CD4-positive, alpha-beta T cell treated with Interleukin-21 for 1 hour (primary cell): ENCODE measurements at places on chromosomes 1 and 21.

DNA sequence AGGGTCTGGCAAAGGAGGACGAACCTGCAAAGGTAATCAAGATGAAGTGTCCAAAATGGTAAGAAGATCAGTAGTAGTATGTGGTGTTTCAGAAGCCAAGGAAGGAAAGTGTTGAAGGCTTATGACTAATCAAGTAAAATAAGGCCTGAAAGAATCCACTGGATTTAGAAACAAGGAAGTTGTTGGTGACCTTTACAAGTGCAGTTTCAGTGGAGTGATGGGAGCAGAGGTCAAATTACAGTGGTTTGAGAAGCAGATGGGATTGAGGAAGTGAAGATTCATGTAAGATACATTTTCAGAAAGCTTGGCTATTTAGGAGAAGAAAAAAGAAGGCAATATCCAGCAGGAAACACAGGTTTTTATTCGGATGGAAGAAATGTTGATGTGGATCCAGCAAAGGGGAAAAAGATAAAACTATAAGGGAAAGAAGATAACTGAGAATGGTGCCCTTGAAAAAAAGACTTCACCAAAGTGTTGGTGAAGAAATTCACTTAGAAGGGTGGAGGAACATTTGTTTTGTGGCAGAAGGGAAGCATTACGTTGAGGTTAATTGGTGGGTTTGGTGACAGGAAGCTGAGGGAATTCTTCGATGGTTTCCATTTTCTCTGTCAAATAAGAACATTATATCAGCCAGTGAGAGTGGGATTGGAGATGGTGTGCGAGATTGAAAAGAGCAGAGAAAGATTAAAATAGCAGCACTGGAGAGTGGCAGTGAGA lies 2.1 kb downstream of the ARMH1 start:
- DNase-seq: no peak

GRCh38 chr1:182087304-182087703 lies 25.8 kb upstream of the ZNF648 start:
- DNase-seq: peak; percentile 17

- no peak for DNase-seq
Measured at GRCh38 chr1:162008799-162009198, 14.9 kb downstream of the OLFML2B start.

DNA sequence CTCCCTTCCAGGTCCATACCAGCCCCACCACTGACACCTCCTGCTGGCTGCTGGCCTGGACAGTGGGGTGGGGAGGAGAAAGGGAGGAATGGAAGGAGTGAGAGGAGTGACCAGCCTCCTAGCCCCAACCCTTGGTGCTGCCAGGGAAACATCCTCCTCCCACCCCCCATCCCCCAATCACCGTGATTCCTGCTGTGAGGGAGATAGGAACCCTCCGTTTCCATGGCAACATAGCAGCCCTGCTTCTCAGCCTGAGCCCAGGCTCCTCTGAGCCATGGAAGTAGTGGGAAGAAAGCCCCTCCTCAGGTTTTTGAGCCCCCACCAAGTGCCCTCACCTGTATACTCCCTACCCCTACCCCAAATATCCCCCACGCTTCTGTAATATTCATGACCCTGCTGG lies 44.4 kb upstream of the SCMH1 start:
- DNase-seq: no peak

- no peak for DNase-seq
Measured at GRCh38 chr21:33861125-33861524, 54.5 kb downstream of the ATP5PO start.
